Activated CD8-positive, alpha-beta memory T cell treated with anti-CD3 and anti-CD28 coated beads for 4 hours (primary cell): ENCODE measurements at places on chromosomes 6 and 20.

GRCh38 chr6:1736346-1737105 lies 126.8 kb downstream of the FOXC1 start:
- DNase-seq = no peak

DNA sequence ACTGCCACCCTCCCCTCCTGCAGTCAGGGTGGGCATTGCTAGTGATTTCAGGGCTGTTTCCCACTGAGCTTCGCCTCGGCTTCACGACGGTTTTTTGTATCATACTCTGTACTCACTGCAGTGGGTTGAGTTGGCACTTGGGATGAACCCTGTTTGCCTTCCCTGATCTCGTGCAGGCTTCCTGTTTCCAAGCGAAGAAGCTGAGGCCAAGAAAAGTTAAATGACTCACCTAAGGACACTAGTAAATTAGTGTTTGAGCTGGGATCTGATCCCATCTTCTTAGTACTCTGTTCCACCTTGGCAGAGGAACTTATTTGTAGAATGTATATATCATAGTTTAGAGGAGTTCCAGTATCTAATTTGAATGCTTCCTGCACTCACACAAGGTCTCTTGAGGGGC lies 50.3 kb upstream of the VSTM2L start:
- DNase-seq = no peak

DNA sequence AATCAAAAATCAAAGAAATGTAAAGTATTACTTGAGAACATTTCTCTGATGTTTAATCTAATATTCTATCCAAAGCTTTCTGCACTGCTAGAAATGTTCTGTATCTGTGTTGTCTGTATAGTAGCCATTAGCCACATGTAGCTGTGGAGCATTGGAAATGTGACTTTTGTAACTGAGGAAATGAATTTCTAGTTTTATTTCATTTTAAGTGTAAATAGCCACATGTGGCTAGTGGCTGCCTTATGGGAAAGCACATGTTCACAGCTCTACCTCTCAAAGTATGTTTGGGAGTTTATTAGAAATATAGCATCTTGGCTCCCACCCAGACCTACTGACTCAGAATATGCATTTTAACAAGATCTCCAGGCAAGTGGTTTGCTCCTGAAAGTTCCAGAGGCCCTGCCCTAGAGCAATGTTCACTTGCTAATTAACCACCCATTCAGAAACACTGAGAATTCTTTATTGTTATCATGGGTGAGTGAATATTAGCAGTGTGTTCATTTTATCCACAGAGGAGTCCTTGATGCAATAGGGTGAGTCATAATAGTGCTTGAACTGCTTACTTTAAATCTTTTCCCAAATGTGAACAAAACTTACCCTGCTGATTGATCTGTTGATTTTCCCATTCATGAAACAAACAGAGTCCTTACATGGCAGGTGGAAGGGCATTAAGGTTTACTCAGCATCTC lies 282.7 kb downstream of the PLCB1 start:
- DNase-seq = no peak

DNA sequence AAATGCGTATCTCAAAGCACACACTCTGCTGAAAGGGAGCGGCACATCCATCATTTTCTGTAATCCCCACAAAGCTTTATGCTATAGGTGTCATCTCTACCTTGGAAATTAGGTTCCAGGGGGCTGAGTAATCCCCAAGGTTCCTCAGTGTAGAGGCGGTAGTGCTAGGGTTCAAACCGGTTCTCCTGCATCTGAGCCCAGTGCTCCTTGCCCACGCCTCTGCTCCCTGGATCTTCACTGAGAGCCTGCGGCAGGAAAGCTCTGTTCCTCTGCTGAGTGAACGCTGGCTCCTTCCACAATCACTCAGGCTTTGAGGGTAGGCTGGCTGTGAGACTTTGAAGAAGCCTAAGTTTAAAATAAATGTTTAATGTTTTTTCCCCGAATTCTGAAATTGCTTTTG lies 24.9 kb downstream of the SLC22A23 start:
- DNase-seq = no peak

DNA sequence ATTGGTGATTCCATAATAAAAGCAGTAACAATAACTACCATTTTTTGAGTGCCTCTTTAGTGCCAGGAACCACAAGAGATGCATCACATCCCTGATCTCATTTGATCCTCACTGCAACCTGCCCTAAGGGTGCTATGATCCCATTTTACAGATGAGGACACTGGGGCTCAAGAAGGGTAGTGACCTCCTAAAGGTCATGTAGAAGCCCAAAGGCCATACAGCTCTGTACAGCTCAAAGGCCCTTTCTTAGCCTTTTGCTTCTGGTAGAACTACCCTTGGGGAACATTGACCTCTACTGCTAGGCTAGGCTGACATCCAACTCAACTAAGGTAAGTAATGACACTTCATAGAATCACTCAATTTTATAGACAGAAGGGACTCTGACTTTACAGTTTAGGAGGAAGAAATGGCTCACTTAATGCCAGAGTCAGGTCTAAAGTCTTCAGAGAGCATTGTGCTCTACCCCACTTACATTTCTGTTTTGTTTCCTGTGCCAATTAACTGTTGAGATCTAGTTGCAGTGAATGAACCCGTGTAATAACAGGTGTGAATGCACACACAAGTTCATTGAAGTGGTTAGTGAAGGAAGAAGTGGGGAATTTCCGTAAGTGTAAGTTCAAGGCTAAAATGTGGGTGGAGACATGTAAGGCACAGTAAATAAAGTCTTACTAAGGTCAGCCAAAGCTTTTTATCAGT lies 10.7 kb downstream of the SLC9A8 start:
- no peak for DNase-seq

DNA sequence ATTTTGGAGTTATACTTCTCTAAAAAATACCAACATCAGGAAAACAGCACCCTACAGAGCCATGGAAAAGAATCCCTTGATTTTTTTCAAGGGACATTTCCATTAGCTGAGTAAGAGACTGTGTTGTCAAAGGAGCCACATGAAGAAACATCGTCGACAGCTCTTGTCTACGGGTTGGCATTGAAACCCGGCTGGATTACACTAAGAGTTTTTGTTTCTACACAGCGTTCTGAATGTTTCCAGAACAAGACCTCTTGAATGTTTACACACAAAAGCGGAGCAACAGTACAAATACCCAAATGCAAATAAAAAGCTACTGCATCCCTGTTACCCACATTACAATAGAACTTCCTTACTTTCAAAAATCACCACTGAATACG lies 2.4 kb upstream of the MYLK4 start:
- no peak for DNase-seq

- no peak for DNase-seq
These were observed 105.9 kb downstream of the MYB start for GRCh38 chr6:135286962-135287538.

DNA sequence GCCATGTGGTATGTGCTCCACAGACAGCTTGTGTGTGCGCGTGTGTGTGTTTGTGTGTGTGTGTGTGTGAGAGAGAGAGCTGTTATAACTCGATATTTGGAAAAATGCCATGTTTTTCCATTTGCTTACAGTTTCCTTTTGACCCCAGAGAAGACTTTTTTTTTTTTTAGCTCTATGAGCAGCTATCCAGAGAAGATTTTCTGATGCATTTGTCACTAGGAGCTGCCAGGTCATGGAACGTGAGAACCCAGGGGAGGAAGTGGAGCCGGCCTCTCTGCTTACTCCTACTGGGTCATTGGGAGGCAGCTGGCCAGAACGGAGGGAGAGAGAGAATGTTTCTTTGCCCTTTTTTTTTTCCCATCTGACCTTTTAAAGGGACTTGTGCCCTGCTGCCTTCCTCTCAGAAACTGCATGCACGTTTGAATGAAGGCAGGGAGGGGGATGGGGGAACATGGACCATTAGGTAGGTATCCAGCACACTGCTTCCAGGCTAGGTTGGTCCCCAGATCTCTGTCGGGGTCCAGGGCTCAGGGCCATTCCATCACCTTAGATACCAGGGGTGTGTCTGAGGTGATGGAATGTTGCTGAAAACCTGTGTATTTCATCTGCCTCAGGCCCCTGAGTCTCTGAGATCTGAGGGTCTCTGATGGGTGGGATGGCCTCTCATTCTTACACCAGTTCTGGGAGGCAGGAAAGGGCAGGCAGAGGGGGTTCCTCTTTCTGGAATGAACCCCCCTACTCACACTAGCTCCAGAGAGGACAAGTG lies 11.2 kb upstream of the MRPS18A start:
- no peak for DNase-seq

GRCh38 chr6:150753371-150754064 lies 112.0 kb upstream of the MTHFD1L start:
- no peak for DNase-seq

DNA sequence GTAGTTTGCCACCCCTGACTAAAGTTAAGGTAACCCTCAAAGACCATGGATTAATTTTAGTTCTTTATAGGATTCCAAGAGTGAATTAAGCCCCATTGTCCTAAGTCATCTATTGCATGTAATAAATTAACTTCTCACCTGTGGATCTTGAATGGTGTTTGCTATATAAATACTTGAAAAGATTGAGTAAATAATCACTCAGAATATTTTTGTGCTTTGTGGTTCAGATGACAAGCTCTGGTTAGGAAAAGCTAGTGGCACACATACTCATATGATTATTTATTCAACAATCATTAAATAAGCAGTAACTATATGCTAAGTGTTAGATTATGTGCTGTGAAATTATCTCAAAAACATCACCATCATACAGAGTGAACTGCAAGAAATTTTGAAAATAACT lies 203.2 kb downstream of the OGFRL1 start:
- no peak for DNase-seq

GRCh38 chr6:28377879-28378278 lies 21.7 kb downstream of the ZSCAN12 start:
- no peak for DNase-seq

GRCh38 chr6:42341771-42342553 lies 109.8 kb downstream of the TRERF1 start:
- DNase-seq = no peak

- no peak for DNase-seq
These were observed 15.5 kb downstream of the GSS start for GRCh38 chr20:34940081-34940481.

DNA sequence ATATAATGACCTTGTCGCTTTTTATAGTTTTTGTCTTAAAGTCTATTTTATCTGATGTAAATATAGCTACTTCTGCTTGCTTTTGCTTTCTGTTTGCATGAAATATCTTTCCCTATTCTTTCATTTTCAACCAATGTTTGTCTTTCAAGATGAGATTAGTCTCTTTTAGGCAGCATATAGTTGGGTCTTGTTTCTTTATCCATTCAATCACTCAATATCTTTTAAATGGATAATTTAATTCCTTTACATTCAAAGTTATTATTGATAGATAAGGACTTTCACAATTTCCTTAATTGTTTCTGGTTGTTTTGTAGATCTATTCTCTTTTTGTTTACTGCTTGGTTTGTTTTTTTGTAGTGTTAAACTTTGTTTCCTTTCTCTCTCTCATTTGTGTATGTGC lies 43.5 kb upstream of the TPD52L1 start:
- DNase-seq = no peak

GRCh38 chr6:149209871-149210775 lies 107.4 kb upstream of the TAB2 start:
- no peak for DNase-seq

DNA sequence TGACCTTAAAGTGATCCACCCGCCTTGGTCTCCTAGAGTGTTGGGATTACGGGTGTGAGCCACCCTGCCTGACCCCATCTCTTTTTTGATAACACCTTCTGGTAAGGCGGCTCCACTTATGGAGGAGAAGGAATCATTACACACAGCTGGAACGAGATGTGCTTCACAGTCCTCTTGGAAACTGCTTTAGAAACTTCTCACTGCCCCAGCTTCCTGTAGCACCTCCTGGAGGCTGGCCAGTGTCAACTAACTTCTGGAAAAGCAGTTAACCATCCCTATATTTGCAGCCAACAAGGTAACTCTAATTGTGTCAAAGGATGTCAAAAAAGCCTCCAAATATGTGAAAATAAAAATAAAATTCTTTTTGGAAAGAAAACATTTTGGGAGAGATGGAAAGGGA lies 48.8 kb upstream of the BCLAF1 start:
- no peak for DNase-seq

DNA sequence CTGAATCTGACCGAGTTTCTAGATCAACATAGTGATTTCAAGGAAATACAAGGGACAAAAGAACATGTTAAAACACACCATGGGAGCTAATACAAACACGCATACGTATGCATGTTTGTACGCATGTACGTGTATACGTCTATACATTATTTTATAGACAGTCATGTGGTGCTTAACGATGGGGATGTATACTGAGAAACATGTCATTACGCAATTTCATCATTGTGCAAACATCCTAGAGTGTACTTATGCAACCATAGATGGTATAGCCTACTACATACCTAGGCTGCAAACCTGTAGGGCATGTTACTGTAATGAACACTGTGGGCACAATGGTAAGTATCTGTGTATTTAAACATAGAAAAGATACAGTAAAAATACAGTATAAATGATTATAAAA lies 25.0 kb upstream of the NELFCD start:
- no peak for DNase-seq

DNA sequence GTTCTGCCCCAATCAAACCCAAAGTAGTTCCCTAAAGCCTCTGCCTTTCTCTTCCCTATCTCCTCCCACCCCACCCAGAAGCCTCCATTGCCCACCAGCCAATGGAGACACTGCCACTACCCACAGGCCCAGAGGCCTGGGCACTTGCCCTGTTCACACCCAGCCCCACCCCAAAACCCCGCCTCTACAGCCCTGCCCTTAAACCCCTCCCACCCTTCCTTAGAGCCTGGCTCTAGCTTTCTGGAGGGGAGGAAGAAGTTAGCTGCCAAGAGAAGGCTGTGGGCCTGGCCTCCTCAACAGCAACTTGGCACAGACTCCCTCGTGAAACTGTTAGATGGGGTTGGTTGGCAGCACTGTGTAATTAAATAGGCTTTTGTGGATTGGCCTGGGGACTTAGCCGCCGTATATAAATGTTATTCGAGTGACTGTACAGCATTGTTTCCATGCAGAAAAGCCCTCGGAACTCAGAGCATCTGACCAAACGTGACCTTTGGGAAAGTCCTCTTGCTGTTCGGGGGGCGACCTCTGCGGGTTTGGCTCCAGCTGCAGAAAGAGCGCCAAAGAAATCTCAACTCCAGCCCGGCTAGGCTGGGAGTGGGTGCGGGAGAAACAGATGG lies 31.4 kb downstream of the COL11A2 start:
- DNase-seq = no peak

- no peak for DNase-seq
These were observed 23.1 kb upstream of the MRGBP start for GRCh38 chr20:62772990-62773844.

GRCh38 chr6:87714093-87714842 lies 12.2 kb upstream of the AKIRIN2 start:
- no peak for DNase-seq

- DNase-seq = no peak
These were observed 3.2 kb downstream of the TNFRSF6B start for GRCh38 chr20:63699466-63700198.

- no peak for DNase-seq
These were observed 379.9 kb upstream of the EPHA7 start for GRCh38 chr6:93799226-93799625.

GRCh38 chr20:31674895-31675827 lies 37.4 kb downstream of the COX4I2 start:
- DNase-seq = peak; percentile 61

DNA sequence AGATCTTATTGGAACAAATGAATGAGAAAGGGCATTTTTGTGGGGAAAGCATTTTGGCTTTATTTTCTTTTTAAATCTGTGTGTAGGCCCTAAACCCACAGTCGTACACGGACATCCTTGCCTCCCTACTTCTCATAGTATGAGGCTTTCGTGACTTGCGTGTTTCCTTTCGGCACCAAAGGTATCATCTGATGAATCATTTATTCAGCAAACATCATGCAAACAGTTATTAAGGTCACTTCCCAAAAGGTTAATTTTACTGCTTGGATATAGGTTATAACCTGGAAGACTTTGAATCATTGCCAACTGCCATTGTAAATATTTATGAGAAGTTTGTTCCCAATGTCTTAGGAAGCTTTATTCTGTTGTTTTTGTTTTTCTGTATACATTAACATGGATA lies 15.1 kb upstream of the SLC22A2 start:
- no peak for DNase-seq
